Activated CD4-positive, alpha-beta T cell treated with anti-CD3 and anti-CD28 coated beads, Interleukin-2, Interleukin-4, amounts not matched to agents 100 ng/mL and 50 ng/mL, durations not matched to agents 16 hours and 8 hours (primary cell): ENCODE measurements at places on chromosomes 4 and X.
A peak's percentile ranks its signal among the peaks of the same experiment; 100 is the strongest.

DNA sequence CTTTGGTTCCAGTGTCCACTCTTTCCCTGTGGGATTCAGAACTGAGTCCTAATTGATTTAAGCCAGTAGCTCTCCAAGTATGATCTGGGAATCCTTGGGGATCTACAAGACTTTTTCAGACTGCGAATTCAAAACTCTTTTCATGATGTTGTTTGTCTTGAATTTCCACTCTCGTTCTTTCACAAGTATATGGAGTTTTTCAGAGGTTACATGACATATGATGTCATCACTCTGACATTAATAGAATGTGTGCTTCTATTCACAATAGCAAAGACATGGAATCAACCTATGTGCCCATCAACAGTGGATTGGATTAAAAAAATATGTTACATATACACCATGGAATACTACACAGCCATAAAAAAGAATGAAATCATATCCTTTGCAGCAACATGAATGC lies 23.2 kb upstream of the TSR2 start:
- DNase-seq: no peak

GRCh38 chr4:159284113-159284512 lies 181.2 kb downstream of the RAPGEF2 start:
- DNase-seq: no peak

DNA sequence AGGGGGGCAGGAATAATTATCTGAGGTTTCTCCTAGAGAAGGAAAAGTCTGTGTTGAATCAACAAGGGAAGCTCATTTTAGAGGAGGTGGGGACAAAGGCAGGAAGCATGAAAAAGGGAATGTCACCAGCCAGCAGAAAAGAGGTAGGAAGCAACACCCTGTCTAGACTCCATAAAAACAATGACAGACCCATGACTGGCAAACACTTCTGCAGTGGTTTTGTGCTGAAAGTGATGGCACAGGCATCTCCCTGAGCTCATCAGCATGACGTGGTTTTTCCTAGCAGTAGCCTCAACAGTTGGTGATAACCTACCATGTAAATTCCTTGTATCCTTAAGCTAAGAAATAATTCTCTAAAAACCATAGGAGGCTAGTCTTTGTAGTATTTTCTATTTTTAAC lies 110.7 kb upstream of the GALNT7 start:
- DNase-seq: no peak

DNA sequence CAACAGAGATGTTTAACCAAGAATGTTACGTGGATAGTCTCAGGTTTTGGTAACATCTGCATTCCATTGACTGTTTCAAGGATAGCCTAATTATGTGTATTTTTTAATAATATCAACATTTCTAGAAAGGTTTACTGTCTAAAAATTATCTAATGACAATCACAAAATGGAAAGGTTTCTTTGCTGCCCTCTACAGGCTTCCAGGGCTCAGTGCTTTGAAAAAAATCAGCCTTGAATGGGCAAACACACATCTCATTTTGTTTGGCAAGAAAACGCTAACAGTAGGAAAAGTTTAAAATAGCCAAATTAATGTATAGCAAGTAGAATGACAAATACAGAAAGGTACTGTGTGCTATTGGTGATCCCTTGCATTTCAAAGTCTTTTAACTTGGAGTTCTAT lies 223.4 kb upstream of the PRPS2 start:
- peak; percentile 18 for DNase-seq

- DNase-seq: no peak
Measured at GRCh38 chr4:2817137-2817536, 24.3 kb downstream of the SH3BP2 start.

DNA sequence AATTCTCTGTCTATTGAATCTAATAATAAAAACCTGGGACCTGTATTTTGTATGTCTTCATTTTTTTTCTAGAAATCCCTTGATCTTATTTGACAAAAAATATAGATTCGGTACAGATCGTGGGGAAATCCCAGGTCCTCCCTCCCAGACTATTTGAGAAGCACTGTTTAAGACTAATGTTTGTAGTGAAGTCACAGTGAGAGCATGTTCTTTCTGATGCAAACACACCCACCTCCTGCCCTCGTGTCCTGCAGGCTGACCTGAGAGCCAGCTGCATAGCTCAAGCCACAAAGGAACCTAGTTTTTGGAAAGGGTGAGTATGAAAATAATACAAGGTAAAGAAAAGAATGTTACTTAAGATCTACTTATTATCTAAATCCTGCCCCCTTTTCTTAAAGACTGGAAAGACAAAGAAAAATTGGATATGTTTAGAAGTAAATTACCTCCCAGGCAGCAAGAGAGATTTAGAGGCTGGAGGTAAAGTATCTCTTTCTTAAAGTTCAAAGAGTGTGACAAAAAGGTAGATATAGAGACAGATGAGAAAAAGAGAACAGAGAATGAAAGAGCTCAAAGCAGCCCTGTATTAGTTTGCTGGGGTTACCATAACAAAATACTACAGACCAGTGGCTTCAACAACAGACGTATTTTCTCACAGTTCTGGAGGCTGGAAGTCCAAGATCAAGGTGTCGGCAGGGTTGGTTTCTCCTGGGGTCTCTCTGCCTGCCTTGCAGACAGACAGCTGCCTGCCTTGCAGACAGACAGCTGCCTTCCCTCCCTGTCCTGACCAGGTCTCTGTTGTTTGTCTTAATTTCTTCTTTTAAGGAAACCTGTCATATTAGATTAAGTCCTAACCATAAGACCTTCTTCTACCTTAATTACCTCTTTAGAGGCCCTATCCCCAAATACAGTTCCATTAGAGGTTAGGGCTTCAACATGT lies 20.4 kb upstream of the DCTD start:
- no peak for DNase-seq

DNA sequence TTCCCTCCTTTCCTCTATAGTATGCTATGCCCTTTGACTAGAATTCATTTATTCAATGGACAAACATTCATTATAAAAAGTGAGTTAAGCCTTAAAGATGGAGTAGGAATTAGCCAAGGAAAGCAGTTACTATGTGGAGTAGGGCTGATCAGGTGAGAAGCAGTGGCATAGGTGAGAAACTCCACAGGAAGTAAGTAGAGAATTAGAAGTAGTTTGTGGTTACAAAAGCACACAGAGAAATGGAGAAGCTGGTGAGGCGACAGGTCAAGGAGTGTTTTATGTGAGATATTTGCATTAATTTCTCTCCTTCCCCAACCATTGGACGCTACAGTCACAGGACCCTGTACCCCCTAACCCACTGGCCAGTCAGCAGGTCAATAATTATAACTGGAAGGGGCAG lies 30.6 kb downstream of the SETD7 start:
- no peak for DNase-seq

GRCh38 chrX:153649178-153649914 lies 2.3 kb downstream of the DUSP9 start:
- DNase-seq: peak; percentile 26

GRCh38 chr4:183074288-183074990 lies 24.6 kb upstream of the WWC2 start:
- no peak for DNase-seq

GRCh38 chr4:2059046-2059725 lies at the start of gene NAT8L:
NAT8L (plus strand) TSS chr4:2059327; CDS start chr4:2059512, 185 bp downstream.
- DNase-seq: no peak

DNA sequence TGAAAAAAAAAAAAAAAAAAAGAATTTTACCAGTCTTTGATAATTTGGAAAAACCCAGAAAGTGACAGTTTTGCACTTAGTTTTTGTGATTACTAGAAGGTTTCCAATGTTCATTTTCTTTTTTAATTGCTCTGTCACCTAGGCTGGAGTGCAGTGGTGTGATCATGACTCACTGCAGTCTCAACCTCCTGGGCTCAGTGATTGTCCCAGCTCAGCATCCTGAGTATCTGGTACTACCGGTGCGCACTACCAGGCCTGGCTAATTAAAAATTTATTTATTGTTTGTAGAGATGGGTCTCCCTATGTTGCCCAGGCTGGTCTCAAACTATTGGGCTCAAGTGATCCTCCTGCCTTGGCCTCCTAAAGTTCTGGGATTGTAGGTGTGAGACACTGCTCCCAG lies 3.3 kb downstream of the NUDT9 start:
- no peak for DNase-seq

DNA sequence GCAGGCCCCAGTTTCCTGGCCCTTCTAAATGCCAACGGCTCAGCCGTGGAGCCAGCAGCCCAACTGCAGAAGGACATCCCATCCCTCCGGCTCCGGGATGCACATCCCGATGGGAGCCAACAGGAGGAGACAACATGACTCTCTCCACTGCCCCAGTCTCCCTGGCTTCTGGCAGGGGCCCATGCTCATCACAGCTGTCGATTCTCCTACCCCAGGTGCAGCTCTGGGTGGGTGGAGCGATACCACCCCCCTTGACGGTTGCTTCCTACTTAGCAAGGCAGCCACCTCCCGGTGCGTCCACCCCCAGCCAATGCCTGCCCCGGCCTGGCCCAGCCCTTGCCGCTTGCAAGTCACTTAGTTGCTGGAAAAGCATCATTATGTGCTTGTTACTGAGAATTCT lies 19.5 kb downstream of the ZNF275 start:
- no peak for DNase-seq

GRCh38 chr4:147924604-147925412 lies 192.9 kb downstream of the ARHGAP10 start:
- DNase-seq: no peak

DNA sequence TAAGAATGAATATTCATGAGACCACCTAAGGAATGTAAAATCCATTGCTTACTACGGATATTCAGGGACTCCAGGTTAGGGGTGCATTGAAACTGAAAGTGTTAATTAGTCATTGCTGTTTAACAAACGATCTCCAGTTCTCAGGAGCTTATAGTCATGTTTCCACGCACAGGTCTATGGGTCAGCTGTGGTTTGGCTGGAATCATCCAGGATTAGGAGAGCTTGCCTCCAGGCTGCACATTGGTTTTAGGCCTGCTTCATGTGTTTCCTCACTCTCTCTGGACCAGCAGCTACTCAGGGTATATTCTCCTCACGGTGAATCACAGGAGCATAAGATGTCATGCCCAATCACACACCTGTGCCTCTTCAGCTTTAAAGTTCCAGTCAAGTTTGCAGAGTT lies 98.9 kb downstream of the ATXN3L start:
- DNase-seq: no peak

DNA sequence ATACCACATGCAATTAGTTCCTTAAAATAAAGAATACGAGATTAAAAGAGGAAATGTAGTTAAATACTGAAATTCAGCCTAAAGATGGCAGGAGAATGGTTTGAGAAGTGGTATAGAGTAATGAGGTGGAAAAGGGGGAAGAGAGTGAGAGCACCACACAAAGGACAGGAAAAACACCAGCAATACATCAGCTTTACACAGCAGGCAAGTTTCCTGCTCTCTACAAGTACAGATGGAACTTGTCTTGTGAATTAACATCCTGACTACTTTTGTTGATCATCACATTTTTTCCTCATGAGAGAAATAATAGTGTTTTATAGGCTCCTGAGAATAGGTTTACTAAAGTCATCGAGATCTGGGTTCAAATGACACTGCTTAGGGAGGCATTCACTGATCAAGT lies 2.9 kb upstream of the UNC5C start:
- DNase-seq: no peak

GRCh38 chr4:101155945-101156344 lies 191.4 kb downstream of the PPP3CA start:
- DNase-seq: peak; percentile 65

DNA sequence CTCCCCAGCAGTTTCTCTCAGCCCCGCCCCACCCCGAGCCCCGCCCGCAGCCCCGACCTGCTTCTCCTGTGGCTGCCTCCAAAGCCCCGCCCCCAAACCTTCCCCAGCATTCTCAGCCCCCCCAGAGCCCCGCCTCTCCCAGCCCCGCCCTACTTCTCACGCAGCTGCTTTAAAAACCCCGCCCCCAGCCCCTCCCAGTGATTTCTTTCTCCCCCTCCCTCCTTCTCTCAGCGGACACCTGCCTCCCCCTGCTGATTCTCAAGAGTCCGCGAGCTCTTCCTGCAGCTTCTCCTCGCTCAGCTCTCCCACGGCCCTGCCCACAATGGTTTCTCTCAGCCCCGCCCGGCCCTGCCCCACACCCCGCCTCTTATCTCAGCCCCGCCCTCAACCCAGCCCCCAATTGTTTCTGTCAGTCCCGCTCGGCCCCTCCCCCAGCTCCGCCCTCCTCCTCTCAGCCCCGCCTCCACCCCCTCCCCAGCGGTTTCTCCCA lies 636 bp upstream of the EOLA1 start:
- DNase-seq: peak; percentile 87

- no peak for DNase-seq
Measured at GRCh38 chr4:35912174-35912573, 332.1 kb downstream of the ARAP2 start.

- DNase-seq: no peak
Measured at GRCh38 chr4:41796545-41797210, 48.2 kb upstream of the PHOX2B start.

DNA sequence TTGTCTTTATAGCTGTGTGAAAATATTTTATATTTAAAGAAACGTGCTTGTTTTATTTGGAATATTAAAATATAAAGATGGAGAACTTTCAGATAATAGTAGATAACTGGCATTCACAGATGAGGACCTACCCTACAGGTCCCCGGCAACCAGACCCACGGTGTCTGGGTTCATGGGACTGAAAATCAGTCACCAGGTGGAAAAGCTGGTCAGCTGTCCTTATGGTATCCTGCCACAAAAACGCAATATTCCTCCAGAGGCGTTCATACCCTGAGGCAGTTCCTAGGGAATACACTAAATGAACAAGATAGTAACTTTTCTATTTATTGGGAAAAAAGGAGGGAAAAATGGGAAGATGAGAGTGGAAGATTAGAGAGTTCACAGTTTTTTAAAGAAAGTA lies 1.2 kb downstream of the TLR6 start:
- DNase-seq: no peak

- DNase-seq: no peak
Measured at GRCh38 chr4:909821-910220, 22.3 kb downstream of the GAK start.

GRCh38 chr4:88097301-88097700 lies 61.1 kb downstream of the ABCG2 start:
- DNase-seq: no peak

DNA sequence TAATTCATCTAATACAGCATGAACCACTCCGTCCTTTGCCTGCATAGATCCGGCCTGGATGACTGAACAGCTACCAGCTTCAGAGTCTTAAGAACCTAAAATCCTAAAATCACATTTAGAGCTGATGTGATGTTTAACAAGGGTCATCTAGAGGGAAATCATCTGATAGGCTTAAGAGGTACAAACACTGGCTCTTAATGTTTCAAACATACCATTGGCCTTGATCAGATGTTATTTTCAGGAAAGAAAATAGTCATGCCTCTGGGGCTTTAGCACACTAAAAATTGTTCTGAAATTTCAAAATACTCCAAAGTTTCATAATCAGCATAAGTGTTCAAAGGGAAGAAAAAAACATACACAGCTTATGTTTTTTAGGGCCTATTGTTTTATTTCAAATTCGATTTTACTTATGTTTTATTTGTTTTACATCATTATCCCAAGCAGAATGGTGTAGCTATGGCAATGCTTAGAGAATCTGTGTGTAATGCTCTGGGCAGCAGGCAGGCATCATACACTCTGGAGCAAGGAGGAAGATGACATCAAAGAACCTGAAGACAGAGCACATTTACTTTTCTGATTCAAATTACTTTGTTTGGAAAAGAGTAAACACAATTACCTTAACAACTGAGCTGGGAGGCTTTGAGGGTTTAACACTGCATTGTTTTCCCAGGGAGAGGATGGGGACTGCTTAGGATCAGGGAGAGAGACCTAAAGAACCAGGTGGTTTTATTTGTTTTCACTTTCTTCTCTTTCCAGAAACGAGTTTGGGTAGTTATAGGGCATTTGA lies 25.3 kb upstream of the LEF1 start:
- DNase-seq: no peak
